DND-41 (cell line): ENCODE measurements at places on chromosomes 6 and 20.

DNA sequence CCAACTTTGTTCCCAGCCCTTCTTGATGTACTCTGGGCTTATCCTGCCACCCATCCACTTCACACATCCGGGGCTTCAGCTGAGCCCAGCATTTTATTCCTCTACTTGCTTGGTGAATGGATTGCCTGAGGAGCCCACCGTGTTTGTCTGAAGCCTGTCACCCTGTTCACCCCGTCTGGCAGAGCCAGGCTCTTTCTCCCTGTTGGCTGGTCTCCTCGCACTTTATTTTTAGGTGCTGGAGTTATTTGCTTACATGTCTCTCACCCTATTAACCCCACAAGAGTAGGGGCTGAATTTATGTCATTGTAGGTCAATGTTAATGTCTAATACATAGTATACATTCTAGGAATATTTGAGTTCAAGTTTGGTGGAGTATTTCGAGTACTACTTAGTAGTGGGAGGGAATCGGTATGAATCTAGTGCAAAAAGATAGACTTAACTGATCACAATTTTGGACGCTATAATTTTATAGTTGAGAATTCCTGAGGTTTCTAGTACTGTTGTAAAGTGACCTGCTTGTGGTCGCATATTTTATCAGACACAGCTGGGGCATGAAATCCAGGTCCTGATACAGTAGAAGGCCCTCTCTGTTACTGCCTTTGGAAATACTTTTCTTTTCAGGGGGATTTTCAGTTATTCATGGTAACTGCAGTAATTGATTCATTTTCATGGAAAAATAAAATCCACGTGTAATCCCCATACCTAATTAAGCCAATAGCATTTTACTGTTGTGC, 10.8 kb downstream of the JARID2 start:
- no peak for DNase-seq

- DNase-seq: no peak
Observed at GRCh38 chr6:37489697-37490336, 9.9 kb downstream of the CCDC167 start.

DNA sequence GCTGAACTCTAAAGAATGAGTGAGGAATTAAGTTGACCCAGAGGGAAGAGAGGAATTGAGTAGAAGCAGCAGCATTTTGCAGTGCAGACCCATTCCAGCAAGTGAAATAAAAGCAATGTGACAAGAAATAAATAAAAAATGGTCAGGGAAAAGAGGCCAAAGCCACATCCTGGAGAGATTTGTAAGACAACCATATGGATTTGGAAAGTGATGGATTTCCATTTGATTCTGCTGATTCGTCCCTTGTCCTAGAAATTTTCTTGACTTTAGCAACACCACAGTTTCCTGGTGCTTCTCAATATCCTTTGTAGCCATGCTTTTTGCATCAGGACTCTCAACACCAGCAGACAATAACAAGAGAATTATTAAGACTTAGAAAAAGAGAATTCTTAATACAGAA, 29.8 kb downstream of the ANKEF1 start:
- no peak for DNase-seq

- DNase-seq: peak; percentile 71
Observed at GRCh38 chr6:35552285-35552917, 39.7 kb upstream of the TULP1 start.

DNA sequence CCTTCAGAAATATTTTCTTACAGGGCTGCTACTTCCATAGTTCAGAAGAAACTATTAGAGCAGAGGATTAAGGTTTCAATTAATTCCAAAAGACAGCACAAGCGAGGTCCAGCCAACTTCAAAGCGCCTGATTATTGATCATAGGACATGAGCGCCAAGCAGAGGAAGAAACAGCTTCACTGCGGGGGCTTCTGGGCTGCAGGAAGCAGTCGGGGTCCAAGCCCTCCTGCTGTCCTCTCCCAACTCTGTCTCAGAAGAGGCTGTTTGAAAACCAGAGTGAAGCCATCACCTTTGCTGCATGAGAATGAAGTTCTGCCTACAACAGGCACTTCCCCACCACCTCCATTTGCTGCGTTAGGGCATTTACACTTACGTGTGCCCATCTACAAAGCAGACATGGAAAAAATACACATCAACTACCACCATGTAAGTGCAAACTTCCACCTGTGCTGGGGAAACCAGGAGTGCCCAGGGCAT, 23.9 kb downstream of the SUMO4 start:
- no peak for DNase-seq

- no peak for DNase-seq
Observed at GRCh38 chr6:138291036-138291848, 73.0 kb upstream of the PBOV1 start.

DNA sequence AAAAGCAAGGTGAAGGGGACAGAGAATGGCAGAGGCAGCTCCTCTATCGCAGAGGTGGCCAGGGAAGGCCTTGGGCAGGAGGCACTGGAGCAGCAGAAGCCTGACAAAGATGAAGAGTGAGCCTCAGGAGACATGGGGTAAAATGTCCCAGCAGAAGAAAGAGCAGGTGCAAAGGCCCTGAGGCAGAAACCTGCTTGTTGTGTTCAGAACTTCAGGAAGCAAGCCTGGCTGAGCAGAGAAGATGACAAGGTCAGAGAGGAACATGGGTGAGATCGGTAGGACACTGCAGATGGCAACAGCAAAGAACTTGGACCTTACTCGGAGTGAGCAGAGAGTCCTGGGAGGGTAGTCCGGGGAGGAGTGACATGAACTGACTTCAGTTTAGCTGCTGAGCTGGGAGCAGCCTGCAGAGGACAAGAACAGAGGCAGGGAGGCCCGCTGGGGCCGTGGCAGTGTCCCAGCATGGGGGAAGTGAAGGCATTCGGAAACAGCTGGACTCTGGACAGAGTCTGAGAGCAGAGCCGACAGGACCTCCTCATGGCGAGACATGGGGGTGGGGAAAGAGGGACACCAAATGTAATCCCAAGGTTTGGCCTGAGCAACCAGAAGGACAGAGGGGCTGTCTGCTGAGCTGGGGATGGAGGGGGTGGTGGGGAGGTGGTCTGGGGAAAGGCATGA, 106.3 kb downstream of the PREX1 start:
- no peak for DNase-seq

DNA sequence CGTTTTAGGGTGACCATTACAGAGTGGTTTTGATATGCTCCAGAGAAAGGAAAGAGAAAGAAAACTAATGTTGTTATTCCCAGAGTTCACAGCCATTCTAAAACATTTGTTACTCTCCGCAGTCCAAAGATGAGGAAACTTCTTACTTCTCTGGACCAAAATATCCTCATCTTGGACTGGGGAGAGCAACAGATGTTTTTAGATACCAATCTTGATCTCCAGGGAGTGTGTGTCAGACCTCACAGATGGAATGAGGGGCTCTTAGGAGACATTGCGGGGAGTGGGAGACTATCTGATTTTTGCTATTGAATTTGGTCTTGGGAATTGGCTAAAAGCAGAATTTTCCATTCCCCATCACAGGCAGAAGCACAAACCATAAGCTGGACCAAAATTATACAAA, 110.8 kb downstream of the TNFAIP3 start:
- no peak for DNase-seq

DNA sequence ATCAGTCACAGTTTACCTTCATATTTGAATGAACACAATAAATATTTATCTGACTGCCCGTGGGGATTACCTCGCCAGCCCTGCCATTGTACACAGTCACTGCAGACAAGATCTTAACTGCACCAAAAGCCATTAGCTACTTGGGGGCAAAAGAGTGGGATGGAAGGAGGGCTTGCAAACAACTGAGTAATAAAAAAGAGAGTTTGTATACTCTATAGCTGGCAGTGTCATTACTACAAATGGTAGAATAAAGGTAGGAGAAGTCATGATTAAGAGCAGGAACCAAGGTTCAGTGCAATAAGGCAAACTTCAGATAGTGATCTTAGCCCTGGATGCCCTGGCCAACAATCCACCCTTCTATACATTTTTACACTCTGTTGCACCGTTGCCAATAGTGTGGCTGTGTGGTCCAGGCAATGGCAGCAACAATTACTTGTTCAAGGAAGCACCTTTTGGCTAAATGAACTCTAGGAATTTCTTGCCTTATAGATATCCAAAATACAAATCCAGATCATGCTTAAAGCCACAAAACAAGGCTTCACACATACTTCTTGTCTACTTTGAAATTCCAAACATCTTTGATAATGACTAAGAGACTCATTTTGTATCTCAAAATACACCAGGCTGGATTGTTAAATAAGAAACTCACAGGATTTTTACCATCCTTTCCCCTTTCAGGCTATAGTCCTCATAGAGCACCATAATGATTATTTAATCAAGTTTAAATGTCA, 955.4 kb upstream of the ADGRB3 start:
- DNase-seq: no peak

DNA sequence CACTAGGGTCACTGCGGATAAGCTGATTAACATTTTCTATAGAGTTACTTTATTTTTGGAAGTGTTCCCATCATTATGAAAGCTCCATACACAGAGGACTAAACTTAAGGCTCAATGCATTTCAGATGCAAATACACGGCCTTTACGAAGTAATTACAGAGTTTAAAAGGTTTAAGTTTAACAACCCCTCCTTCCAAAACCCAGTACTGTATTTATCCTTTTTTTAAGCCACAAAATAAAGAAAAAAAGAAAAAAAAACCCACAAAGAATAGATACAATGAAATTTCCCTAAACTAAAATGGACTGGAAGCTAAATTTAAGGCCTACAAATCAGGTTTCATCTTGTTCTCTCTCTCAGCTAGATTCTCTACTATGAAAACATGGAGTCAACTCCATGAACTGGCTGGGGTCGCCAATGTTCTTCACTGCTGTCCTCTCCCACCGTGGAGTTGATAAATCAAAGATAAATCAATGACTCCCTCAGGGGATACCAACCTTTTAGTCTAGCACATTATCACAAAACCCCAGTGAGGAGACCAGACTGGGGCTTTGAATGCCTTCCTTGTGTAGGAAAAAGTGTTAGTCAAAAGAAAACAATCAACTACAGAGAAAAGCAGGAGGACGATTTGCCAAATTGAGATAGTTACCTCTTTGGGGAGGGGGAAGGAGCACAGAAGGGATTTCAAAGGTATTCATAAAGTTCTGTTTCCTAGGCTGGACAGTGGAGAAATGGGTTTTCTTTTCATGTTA, 52.5 kb downstream of the TNFRSF21 start:
- DNase-seq: no peak

DNA sequence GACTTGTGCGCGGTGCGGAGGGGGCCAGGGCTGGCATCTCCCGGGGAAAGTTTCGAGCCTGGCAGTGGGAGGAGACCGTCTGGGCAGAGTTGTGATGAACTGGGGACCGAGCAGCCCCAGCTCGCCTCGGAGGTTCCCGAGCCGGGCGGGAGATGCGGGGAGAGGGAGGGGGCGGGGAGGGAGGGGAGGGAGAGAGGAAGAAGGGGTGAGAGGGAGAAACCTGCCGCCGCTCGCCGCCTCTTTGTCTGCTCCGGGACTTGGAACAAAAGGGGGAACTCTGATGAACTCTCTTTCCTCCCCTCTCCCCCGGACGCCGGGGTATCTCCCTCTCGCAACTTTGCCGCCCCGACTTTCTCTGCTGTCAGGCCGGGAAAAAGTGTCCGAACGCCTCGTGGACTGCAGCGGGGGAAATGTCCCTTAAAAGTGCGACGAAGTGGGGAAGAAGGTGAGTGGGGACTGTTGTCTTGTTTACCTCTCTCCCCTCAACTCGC, 72.7 kb downstream of the SOX4 start:
- peak; percentile 64 for DNase-seq

DNA sequence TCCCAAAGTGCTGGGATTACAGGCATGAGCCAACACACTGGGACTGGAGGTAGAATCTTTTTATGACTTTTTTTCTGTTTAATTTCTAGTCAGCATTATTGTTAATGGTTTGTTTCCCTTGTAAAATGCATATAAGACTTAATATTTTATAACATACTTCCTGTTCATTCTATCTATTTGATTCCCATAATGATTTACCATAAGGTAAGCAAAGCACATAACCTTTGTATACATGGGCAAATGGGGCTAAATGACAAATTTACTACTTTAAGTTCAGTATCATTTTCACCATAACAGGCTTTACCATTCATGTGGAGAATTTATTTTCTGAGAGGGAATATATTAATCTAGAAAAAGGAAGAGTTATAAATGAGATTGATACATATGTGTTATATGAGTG, 24.3 kb downstream of the VTA1 start:
- DNase-seq: no peak

- DNase-seq: no peak
Observed at GRCh38 chr6:158972241-158973233, 27.5 kb downstream of the RSPH3 start.

DNA sequence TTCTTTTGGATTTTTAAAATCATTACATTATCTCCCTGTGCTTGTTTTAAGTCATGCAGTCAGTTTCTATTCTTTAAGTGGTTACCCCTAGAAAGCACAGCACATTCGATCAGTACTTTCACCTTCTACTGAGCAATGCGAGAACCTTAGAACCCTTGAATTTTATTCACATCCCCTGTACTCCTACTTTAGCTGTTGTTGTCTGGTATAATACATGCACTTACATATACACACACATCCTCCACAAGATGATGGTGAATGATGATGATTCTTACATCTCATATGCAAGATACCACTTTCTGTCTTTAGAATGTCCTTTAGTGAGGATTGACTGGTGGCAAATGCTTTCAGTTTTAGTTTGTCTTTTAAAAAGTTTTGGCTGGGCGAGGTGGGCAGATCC, 5.7 kb downstream of the CDC40 start:
- no peak for DNase-seq

GRCh38 chr6:45423824-45424450, 46.2 kb upstream of the SUPT3H start:
- DNase-seq: no peak

DNA sequence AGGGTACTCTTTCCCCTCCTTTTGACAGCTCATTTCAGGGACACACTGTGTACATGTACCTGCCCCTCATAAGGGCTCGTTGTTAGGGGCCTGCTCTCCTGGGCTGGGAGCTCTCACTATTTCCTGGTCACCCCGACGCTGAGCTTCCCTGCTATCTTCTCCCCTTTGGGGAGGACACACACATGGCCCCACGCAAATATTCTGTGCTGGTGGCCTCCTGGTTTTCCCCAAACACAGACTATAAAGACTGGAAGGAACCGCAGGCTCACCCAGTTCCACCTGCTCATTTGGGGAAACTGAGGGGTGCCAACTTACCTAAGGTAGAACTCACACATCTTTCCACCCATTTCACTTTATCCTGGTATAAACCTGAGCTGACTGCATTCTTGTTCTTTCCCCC, 301.4 kb upstream of the SUPT3H start:
- no peak for DNase-seq
